ENCODE measurements at places on chromosomes 4 and X.

GRCh38 chr4:133597251-133597650 lies 448.2 kb downstream of the PCDH10 start:
- no peak for DNase-seq

GRCh38 chrX:10111364-10112148 lies 45.2 kb upstream of the CLCN4 start:
- no peak for DNase-seq

DNA sequence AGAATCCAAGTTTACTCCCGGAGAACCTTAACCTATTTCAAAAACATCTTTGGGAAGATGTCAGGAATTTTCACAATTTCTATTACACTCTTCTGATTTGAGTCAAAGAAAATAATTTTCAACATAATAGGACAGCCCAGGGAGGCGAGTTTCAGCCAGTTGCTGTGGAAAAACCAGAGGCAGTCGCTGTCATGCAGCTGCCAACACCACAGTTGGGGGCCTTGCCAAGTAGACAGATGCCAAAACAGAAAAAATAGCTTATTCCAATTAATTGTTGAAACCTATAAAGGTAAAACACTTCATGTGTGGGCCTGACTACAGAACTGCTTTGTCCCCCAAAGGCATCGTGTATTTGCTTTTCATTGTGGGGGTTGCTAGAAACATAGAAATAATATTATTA lies 225.8 kb downstream of the DMD start:
- no peak for DNase-seq

DNA sequence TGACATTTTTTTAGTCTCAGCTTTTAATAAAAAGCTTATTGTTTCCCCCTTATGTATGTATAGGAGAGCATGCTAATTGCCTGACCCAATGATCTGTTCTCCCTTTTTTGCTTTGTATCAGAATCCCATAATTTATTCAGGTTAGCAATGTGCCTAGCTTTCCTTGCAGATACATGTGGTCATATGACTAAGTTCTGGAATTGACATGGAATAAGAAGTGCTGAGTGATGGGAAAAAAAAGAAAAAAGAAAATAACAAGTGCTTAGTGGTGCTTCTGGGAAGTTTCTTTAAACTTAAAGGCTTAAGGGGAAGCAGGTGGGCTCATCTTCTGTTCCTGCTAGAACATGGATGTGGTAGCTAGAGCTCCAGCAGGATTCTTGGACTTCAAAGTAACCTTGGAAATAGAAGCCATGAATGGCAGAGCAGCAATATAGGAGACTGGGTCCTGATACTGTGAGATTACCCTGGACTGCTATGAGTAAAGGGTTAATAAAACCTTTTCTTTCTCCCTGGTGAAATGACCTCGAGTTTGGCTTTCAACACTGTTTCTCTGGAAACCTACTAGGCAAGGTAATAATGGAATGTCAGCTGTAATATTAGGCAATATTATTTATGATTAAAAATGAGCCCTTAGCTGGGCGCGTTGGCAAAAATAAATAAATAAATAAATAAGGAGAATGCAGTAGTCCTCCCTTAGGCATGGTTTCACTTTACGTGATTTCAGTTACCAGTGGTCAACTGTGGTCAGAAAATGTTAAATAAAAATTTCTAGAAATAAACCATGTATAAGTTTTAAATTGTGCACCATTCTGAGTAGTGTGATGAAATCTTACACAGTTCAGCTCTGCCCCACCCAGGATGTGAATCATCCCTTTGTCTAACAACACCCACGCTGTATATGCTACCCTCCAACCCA lies 16.7 kb upstream of the RBM41 start:
- no peak for DNase-seq

GRCh38 chrX:28058901-28059300 lies 77.7 kb upstream of the DCAF8L1 start:
- DNase-seq, result no peak

DNA sequence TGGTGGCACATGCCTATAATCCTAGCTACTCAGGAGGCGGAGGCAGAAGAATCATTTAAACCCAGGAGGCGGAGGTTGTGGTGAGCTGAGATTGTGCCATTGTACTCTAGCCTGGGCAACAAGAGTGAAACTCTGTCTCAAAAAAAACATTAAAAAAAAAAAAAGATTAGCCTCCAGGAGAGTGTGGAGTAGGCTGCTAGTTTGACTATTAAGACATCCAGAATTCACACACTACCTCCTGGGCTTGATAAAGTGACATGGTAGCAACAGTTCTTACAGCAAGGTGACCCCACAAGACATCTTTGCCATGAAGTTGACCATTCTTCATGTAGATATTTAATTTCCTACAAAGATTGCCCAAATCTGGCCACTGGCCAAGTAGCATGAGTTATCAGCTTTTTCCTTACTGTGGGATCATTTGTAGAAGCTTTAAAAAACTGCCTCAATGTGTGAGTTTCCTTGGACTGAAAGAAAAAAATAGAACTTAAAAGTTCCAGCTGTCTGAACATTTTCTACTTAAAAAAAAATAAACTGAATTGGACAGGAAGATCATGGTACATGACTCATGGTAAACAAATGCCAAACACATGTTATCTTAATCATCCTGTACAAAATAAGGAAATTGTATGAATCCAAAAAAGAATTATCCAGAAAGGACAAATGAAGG lies 35.3 kb upstream of the SPRY1 start:
- no peak for DNase-seq

DNA sequence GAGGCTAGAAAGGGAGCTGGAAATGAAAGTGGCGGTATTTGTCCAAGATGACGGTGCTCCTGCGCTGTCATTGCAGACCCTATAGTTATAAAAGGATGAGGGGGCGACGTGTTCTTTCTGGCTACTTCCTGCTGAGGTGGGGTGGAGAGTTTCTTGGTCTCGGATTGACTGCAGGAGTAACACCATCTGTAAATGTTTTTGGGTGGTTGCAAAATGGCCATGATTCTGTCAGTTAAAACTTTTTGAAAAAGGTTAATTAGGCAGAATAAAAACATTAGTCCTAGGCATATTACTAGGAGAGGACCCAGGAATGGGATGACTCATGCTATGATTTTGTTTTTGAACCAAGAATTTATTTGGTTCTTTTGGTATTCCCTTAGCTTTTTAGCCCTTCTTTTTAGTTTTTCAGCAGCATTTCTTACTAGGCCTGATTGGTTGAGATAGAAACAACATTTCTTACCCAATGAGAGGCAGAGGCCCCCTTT lies 53.1 kb downstream of the USP11 start:
- no peak for DNase-seq

DNA sequence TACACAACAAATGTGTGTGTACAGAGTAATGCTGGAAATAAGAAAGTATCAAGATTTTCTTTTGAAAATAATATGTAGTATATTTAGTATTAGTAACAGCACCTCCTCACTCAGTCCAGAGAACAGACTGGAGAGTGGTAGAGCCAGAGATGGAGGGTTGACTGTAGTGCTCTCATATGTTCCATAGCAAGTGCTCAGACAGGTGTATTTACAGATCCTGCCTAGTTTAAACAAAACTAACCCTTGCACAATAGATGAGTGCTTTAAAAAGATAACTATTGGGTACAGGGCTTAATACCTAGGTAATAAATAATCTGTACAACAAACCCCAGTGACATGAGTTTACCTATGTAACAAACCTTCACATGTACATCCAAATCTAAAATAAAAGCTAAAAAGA lies 381.0 kb upstream of the EMCN start:
- DNase-seq, result no peak

DNA sequence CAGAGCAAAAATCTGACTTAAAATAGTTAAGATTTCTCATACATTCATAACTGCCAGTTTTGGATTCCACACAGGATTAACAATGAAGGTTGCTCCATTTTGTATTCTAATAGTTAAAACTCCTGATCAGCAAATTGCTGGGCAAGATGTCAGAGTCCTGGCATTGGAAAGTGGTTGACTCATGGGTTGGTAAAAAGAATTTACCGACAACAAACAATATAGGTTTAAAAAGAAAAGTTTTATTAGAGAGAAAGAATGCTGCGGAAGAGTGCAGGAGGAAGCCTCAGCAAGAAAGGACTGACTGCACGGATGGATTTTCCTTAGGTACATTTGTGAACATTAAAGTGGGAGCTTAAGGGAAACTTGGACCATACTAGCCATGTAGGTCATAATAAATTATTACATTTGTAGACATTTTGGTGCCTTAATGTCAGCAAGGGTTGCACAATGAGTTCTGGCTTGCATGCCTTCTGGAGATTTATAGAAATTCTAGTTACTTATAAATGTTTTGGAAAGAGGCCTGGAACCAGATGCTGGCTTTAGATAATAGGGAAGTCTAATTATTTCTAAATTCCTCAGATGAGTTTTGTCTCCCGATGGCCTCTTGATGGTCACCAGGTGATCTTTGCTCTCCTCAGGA lies 25.4 kb upstream of the IL2 start:
- DNase-seq, result no peak

GRCh38 chr4:184028561-184029374 lies 123.7 kb downstream of the STOX2 start:
- DNase-seq, result no peak
